Activated CD4-positive, alpha-beta T cell treated with anti-CD3 and anti-CD28 coated beads, Interleukin-2, amount 50 U/mL, for 1 hour (primary cell): ENCODE measurements at places on chromosomes 1 and 21.

GRCh38 chr1:118785246-118785645 lies 202.9 kb downstream of the TBX15 start:
- DNase-seq = no peak

DNA sequence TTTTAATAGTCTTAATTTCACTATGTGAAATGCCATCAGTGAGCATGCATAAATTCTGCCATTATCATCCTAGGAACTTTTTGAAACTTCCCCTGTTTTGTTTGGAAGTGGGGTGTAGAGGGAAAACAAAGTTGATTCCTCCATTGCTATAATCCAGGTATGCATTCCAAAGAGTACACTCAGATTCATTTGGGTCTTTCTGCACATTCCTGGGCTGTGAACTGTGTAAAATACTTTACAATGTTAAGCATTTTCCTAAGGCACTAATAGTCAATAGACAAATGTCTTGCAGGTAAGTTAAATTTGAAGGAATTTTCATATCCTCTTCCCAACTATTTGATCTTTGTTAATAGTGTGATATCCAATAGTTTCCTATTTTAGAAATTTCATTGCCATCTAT lies 36.2 kb downstream of the SGIP1 start:
- DNase-seq = no peak

GRCh38 chr1:226586650-226587422 lies 38.3 kb downstream of the STUM start:
- DNase-seq = no peak

DNA sequence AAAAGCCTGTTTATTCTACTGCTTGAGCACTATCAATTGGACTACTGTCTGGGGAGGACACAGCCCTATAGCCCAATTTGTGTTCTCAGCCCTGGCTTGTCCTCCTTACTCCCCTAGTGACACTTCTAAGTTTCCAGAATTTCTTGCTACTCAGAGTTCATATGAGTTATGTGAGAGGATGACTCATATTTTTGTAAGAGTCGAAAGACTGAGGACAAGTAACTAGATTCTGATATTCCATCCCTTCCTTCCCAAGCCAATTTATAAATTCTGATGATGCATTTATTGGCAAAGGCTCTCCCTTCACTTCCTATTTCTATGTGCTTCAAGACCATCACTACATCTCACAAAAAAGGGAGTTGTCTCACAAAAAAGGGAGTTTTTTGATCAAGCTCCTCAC lies 422.2 kb upstream of the DEPDC1 start:
- no peak for DNase-seq

- no peak for DNase-seq
Measured at GRCh38 chr1:3410142-3410925, 44.1 kb upstream of the ARHGEF16 start.

- DNase-seq = no peak
Measured at GRCh38 chr21:32214654-32215305, 64.1 kb downstream of the MIS18A start.

DNA sequence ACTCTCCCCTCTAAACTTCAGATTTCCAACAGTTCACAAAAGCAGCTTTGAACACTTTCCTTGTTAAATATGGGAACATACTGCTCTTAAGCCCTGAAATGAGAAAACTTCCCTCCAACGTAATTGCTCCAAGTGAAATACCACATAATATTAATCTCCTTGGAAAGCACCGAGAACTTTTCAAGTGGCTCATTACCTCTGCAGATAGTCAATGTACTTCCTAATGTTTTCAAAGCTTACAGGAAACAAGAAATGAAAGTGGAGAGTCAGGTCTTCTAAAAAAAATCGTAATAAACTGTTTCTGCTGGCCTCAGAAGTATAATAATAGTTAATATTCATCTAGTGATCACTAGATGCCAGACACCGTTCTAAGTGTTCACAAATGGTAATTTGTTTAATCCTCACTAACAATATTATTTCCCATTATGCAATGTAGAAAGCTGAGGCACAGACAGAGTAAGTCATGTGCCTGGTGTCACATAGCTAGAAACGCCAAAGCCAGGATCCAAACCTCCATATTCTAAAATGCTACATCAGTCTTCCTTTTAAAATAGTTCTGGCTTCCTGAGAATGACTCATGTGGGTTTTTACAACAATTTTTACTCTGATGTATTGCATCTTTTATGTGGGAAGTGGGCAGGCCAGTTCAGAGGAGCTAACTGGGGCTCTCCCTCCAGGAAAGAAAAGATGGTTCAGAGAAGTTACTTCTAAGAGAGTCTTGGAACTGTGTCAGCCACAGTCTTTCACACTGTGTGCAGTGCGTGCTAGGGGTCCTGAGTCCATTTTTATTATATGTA lies 177.2 kb downstream of the PLPPR4 start:
- no peak for DNase-seq

DNA sequence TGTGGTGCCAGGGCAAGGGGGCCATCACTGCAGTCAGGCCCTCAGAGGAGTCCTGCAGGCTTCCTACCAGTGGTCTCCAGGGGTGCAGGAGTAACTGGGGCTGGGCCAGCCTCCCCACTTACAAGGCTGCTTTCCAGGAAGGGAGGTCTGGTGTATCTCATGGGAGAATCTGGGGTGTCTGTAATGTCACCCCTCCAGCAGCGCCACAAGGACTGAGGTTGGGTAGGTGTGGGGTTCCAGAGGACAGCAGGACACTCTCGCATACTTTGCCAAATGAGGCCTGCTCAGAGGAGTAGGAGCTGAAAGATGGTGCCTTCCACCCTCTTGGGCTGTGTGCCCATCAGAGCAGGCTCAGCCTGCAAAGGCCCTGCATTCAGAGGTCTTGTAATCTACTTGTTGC lies 46.9 kb downstream of the TNNT2 start:
- DNase-seq = no peak

DNA sequence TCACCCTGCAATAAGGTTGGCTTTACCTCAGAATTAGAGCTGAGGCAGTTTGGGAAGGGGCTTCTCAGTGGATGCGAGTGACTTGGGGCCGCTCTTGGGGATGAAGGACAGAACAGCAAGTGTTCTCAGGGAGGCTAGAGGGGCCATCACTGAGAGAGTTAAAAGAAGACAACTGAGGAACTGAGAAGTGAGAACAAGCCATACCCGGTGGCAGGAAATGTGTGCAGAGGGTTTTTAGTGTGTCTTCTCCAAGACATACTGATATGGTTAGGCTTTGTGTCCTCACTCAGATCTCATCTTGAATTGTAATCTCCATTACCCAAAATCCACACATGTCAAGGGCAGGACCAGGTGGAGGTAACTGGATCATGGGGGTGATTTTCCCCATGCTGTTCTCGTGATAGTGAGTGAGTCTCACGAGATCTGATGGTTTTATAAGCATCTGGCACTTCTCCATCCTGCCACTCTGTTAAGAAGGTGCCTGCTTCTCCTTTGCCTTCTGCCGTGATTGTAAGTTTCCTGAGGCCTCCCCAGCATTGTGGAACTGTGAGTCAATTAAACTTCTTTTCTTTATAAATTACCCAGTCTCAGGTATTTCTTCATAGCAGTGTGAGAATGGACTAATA lies 75.8 kb downstream of the PCBP3 start:
- no peak for DNase-seq

- no peak for DNase-seq
Measured at GRCh38 chr1:65214340-65215027, 66.5 kb downstream of the AK4 start.

- DNase-seq = no peak
Measured at GRCh38 chr1:23459338-23459757, 24.6 kb downstream of the ASAP3 start.

GRCh38 chr1:150574260-150575071 lies 4.9 kb downstream of the MCL1 start:
- no peak for DNase-seq

- DNase-seq = no peak
Measured at GRCh38 chr1:183460596-183460995, 11.7 kb upstream of the SMG7 start.

GRCh38 chr1:205285381-205286101 lies 36.0 kb downstream of the NUAK2 start:
- DNase-seq = peak; percentile 53

GRCh38 chr21:41108668-41109585 lies 59.0 kb upstream of the BACE2 start:
- DNase-seq = no peak

- DNase-seq = no peak
Measured at GRCh38 chr1:28280501-28280900, 21.2 kb downstream of the SESN2 start.

- DNase-seq = peak; percentile 63
Measured at GRCh38 chr1:16082283-16083038, 9.0 kb upstream of the FAM131C start.

GRCh38 chr1:39509360-39510009 lies 18.0 kb downstream of the BMP8A start:
- no peak for DNase-seq
